ENCODE measurements at places on chromosomes 3 and 15.

GRCh38 chr15:64096668-64097384, 1.0 kb downstream of the SNX1 start:
- no peak for DNase-seq

DNA sequence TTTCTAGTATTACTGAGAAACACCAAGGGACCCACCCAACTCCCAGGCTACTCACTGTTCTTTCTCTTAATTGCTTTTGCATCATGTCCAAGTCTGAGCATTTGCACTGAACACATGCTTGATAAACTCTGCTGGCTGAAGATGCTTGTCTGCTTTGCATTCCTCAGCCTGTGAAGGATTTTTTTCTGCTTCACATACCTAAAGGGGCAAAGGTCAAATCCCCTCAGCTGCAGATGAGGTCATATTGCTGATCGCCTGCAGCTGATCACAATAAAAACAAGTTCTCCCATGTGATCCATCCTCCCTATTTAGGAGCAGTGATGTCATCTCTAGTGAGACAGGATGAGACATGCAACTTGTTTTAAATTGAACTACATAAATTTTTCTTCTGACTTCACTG, 84.6 kb upstream of the DCBLD2 start:
- no peak for DNase-seq

DNA sequence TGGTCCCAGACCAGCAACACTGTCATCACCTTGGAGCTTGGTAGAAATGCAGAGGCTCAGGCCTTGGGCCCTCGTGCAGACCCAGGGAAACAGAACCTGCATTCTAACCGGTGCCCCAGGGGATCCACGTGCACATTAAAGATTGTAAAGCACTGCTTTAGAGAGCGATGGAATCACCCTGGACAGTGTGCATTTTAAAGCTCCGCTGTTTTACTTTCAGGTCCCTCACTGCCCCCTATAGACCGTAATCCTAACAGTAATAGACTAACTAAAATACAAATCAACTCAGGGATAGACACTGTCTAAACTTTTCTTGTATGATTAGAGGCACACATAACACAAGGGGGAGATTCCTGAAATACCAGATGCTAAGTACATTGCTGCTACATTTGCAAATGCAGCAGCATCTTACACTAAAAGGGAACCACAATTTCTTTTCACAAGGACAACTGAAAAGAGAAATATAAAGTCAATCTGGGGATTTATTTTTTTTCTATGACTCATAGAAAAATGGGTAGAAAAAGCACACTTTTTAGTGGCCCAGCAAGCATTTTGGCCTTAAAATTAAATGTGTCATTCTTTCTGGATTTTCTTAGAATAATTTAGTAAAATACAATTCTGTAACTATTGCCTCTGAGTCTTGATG, 10.5 kb upstream of the SH3GL3 start:
- no peak for DNase-seq

DNA sequence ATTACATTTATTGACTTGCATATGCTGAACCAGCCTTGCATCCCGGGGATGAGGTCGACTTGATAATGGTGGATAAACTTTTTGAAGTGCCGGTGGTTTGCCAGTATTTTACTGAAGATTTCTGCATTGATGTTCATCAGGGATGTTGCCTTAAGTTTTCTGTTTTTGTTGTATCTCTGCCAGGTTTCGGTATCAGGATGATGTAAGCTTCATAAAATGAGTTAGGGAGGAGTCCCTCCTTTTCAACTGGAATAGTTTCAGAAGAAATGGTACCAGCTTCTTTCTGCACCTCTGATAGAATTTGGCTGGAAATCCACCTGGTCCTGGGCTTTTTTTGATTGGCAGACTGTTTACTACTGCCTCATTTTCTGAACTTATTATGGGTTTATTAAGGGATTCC, 250.8 kb downstream of the TBC1D5 start:
- no peak for DNase-seq

- DNase-seq: no peak
Observed at GRCh38 chr3:59658274-59658673, 608.4 kb upstream of the CFAP20DC start.

GRCh38 chr3:59570806-59571205, 521.0 kb upstream of the CFAP20DC start:
- no peak for DNase-seq

- peak; percentile 70 for DNase-seq
Observed at GRCh38 chr3:22450786-22451400, 699.9 kb upstream of the ZNF385D start.

DNA sequence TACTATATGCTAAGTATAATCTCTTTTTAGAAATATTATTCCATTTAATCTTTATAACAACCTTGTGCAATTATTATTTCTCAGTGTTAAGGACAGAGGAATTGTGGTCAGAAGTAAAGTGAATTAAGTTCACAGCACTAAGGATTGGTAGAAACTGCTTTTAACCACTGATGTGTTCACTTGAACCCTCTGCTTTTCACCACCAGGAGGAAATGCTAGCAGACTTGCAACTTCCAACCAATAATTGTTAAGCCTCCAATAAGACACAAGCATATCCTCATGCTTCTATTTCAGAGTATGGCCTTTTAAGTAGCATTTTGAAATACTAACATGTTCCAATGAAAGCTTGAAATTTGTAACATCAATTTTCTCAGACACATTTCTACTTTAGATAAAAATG, 527.4 kb downstream of the SI start:
- DNase-seq: no peak

DNA sequence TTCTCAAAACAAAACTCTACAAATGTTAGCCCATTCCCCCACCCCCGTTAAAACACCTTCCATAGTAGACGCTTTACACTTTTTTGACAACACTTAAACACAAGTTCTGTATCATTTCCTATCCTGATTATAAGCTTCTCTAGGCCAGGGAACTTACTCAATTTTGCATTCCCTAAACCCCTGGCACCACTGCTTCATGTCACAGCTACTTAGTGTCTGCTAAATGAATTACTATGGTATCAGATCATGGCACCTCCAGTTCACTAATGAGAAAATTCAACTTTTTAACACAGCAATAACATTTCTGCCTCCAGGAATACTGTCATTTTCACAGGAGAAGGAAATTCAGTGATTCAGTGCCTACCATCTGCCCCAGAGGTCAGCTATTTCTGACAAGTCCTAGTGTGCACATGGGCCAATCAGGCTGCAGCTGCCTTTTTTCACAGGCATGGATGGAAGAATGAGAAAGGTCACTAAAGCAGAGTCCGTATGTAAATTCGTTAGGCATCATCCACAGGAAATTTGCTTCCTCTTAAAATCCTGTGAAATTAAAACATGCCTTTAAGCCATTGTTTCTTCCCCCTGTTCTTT, 18.5 kb downstream of the SFMBT1 start:
- no peak for DNase-seq

GRCh38 chr3:184636741-184637316, 75.0 kb downstream of the MAGEF1 start:
- DNase-seq: no peak

GRCh38 chr3:150146991-150147761, 176.5 kb upstream of the PFN2 start:
- no peak for DNase-seq

DNA sequence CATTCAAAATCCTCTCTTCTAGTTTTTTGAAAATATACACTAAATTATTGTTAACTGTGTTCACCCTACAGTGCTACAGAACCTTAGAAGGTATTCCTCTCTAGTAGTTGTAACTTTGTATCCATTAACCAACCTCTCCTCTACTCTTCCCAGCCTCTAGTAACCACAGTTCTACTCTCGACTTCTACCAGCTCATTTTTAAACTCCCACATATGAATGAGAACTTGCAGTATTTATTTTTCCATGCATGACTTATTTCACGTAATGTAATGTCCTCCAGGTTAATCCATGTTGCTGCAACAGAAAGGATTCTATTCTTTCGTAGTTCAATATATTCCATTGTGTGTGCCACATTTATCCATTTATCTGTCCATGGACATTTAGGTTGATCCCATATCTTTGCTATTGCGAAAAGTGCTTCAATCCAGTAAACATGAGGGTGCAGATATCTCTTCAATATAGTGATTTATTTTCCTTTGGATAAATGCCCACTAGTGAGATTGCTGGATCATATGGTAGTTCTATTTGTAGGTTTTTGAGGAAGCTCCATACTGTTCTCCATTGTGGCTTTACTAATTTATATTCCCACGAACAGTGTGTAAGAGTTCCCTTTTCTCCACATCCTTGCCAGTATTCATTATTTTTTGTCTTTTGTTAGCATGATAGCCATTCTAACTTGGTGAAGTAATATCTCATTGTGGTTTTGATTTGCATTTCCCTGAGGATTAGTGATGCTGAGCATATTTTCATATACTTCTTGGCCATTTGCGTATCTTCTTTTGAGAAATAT, 113.7 kb upstream of the SMAD3 start:
- no peak for DNase-seq

- DNase-seq: no peak
Observed at GRCh38 chr15:49045751-49046219, 461 bp downstream of the SECISBP2L start.

GRCh38 chr3:127053450-127053849, 70.5 kb downstream of the PLXNA1 start:
- no peak for DNase-seq

GRCh38 chr3:143825513-143825912, 22.8 kb downstream of the SLC9A9 start:
- DNase-seq: peak; percentile 13

DNA sequence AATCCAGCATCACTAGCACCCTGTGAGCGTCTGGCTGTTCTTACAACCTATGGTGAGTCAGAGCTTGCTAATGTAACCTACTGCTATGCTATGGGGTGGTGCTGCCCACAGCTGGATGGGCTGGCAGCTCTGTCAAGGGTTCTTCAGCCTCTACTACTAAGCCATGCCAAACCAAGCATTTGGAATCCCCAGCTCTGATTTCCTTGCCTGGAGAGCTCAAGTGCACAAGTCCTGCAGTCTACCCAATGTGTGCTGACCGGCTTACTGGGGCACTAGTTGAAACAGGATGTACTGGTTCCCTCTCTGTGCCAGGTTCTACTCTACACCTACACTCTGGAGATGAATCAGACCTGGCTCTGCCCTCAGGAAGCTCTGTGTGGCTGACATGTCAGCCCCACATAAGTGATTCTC, 4.2 kb downstream of the TEX264 start:
- no peak for DNase-seq

DNA sequence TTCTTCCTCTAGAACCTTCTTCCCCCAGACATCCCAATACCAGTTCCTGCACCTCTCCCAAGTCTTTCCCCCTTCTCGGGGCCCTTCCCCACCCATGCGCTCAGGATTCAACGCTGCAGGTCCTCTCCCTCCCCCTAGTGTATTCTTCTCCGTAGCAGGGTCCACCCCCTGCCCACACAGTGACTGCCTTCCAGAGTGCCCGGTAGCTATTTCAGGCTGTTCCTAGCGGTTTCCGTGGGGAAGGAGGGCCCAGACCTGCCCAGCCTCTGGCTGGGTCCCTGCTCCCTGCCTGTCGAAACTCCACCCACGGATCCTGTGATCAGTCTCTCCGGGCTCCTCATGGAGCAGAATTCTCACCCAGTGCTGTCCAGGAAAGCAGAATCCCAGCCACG, 45.2 kb upstream of the SEC61A1 start:
- no peak for DNase-seq

DNA sequence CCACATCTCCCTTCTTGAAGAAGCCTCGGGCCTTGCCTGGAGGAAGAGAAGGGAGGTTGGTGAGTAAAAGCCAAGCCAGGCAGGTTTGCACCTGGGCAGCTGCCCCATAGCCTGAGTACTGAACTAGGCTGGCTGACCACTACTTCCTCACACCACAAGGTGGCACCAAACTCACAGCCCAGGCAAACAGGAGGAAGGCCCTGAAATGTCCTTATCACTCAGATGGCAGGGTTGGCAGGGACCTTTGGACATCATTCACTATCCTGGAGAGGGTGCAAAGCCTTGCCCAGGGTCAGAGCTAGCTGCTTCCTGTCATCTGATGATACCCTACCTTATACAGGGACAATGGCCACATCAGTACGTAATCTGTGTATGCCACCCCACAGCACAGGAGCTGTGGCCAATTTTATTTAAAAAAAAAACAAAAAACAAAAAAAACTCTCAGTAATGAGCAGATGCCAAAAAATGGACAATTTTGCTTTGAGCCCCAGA, 2.2 kb upstream of the GRAMD2A start:
- DNase-seq: peak; percentile 84

- no peak for DNase-seq
Observed at GRCh38 chr3:16286751-16287543, 21.9 kb downstream of the OXNAD1 start.

GRCh38 chr3:195162033-195162669, 108.8 kb downstream of the XXYLT1 start:
- peak; percentile 98 for DNase-seq

DNA sequence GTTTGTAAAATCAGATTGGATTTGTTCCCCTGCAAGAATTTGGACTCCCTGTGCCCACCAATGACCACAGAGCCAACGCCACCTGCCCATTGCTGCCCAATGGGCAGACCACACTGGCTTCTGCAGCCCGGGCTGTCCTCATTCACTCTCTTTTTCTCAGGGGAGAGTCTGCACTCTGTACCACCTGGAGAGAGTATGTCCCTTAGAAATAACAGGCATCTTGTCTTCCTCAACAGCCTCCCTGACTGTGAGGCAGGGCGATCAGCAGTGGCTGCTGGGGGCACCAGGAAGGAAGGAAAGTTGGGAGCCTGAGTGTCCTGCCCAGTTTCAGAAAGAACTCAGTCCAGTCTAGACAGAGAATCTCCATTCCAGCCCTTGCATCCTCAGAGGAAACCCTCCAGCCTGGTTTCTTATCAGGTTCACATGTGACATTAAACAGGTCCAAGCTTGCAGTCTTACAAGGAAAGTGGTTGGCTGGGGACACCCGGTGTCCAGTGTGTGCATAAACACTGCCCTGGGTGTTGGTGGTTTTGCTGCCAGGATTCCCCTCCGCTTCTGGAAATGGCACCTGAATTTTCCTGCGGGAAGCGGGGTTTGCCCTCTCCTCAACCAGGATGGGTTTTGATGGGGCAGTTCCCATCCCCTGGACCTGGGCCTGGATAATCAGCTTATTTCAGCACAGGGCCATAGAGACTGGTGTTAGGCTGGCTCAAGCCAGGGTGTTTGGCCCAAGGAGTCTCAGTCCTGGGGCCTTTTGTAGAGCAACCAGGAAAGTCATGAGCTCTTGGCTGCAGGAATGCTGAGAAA, 37.2 kb downstream of the SSUH2 start:
- no peak for DNase-seq

- DNase-seq: no peak
Observed at GRCh38 chr3:4613366-4613765, 120.2 kb downstream of the ITPR1 start.

GRCh38 chr3:100463646-100464155, 28.7 kb upstream of the TMEM45A start:
- no peak for DNase-seq

DNA sequence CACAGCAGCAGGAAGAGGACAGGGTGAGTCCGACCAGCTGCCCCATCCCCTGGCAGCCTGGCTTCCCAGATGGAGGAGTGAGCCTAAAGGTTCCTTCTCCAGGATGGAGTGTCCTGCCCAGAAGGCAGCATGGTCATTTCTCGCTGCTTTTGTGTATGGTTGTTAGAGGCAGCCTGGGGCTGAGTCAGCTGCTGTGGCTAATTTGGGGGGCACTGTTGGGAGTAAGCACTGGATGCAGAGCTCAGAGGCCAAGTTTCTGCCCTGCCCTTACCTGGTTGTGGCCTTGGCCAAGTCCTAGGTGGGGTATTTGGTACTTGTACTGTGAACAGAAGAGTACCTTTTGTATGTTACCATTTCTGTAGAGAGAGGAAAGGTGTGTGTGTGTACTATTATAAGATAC, 78.6 kb downstream of the ADAMTS7 start:
- DNase-seq: no peak
